Stimulated activated CD4-positive, alpha-beta T cell treated with anti-CD3 and anti-CD28 coated beads, Interleukin-1b, Interleukin-23, amount 100 ng/mL, for 1 hour (primary cell): ENCODE measurements at places on chromosomes 2 and 18.

- no peak for DNase-seq
Observed at GRCh38 chr2:37847792-37848191, 77.3 kb upstream of the RMDN2 start.

DNA sequence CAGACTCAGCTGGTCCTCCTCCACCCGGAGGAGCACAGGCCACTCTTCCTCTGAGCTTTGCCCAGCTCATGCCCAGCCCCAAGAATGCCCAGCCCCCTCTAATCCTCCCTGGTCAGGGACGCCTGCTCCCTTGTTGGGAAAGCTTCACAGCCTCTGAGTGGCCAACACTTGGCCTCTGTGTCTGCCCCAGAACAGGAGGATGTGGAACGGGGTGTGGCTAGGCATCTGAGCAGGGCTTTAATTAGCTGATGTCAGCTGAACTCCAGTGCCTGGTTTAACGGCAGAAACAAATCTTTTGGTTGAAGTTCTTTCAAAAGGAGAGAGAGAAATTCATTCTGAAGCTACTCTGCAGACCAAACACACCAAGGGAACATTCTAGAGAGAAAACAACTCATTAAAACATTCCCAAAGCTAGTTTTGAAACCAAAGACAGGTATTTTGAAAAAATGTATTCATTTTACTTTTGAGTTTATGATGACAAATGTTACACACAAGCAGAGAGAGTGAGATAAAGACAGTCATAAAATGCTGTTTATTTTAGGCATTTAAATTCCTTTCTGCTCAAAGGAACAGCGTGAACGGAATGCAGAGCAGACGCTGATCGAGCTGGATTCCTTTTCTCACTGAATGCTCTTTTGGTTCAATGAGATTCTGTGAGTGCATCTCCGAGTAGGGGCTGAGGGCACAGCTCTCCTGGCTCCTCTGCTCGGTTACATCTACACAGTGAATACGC, 63.8 kb downstream of the RTP5 start:
- no peak for DNase-seq

GRCh38 chr2:114031605-114032505, 142.0 kb downstream of the ACTR3 start:
- no peak for DNase-seq

GRCh38 chr2:188466761-188467160, 175.1 kb downstream of the GULP1 start:
- DNase-seq, result no peak

- DNase-seq, result no peak
Observed at GRCh38 chr2:182477774-182478173, 50.9 kb upstream of the PDE1A start.

GRCh38 chr2:70921839-70922234, 13.9 kb upstream of the ATP6V1B1 start:
- no peak for DNase-seq

- DNase-seq, result no peak
Observed at GRCh38 chr18:46754188-46754587, 2.7 kb downstream of the ST8SIA5 start.

DNA sequence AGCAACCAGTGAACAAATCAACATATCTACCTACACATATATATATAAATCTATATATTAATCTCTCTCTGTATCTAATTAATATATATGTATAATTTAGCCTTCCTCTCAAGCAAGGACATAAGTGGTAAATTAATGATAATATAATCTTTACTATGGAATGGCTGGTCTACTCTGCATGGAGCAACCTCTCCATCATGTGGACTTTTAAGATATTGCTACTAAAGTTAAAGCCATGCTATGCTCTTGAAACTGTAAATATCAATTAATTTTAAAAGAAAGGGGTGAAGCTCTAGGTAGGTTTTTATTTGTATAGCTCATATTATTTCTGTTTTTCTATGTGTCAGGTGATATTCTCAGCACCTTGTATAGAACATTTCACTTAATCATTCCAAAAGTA, 147.0 kb downstream of the PPP1R1C start:
- DNase-seq, result no peak

DNA sequence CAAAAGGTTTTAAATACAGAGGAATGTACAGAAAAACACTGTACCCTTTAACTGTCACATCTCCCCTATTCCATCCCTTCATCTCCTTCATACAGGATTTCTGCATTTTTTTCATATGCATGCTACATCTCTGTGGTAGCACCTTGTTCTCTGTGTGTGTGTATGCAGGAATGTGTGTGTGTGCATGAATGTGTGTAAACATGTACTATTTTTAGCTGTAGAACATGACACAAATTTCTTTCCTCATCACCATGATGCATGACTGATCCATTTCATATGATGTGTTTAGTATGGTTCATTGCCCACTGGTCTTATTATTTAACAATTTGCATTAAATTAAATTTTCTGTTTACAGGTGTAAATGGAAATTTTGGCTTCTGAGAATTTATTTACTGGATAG, 21.5 kb upstream of the ZEB2 start:
- no peak for DNase-seq

GRCh38 chr2:191311156-191311555, 66.0 kb downstream of the MYO1B start:
- no peak for DNase-seq

DNA sequence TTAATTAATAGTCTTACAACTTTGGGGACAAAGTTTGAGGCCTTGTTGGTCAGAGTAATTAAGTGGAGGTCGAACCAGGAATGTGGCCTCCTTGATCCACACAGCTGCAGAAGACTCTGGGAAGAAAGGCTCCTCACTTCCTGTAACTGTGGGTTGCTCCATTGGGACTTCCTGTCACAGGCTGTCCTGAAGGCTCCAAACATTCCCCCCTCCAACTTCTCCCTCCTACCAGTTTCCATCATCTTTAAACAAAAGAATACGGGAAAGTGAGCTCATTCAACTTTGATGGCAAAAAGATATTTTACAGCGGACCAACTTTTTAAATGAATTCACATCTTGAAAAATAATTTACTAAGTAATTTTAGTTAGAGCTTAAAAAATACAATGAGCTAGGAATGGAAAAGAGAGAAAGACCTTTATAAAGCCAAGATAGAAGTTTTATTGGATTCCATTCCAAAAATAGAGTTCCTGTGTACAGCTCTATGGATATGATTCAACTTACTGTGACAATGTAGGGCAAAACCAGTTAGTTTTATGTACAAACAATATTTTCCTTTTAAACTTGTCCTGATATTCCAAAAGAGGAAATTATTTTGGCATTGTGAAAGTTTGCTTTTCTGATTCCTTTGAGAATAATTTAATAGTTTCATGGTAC, 212.0 kb upstream of the NABP1 start:
- DNase-seq, result no peak

DNA sequence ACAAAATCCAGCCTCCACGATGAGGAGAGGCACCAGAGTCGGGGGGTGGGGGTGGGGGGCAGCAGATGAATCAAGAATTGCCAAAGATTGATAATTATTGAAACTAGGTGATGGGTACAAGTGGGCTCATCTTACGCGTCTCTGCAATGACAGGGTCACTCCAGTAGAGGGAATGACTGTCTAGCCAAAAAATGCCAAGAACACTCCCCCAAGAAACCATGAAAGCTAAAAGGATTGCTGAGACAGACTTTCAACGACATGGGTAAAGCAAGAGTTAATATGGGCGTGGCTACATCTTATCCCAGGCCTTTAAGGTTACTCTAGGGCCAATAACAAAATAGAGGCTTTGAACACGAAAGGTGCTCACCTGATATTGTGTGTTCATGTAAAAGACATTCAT, 86.5 kb downstream of the STK39 start:
- no peak for DNase-seq

DNA sequence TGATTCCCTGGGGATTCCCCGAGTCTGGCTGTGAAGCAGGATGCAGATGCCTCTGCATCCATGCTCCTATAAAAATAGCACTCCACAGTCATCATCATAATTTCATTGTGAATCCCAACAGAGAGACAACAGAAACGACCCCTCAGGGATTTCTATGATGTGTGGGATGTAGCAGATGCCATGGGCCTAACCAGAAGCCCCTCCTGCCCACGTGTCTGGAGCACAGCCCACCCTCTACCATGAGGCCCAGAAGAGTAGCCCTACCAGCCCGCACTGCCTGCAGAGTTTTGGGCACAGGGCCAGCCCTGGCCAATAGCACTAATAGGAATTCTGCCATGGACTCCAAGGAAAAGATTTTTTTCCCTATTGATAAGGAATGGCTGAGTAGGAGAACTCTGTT, 66.6 kb downstream of the GYPC start:
- no peak for DNase-seq

- no peak for DNase-seq
Observed at GRCh38 chr2:3115301-3116042, 262.1 kb downstream of the EIPR1 start.

- DNase-seq, result no peak
Observed at GRCh38 chr2:134621939-134622705, 96.7 kb downstream of the TMEM163 start.

- no peak for DNase-seq
Observed at GRCh38 chr2:101466426-101466825, 8.5 kb downstream of the RFX8 start.

- DNase-seq, result no peak
Observed at GRCh38 chr2:216416571-216417307, 4.5 kb downstream of the SMARCAL1 start.

DNA sequence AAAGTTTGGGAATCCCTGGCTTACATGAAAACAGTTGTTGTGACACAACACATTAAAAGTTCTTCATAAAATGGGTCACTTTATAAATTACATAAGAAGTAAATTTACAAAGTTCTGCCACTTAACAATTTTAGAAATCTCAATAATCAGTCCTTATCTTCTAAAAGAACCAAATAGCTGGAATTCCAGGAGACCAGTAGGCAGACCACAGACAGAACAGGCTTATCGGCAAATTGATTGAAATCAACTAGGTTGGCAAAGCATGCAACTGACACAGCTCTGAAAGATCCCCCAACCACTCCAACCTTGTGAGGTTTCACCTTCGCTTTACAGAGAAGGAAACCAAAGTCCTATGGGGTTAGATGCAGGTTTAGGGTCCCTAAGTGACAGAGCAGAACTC, 103.0 kb downstream of the DNER start:
- DNase-seq, result no peak

DNA sequence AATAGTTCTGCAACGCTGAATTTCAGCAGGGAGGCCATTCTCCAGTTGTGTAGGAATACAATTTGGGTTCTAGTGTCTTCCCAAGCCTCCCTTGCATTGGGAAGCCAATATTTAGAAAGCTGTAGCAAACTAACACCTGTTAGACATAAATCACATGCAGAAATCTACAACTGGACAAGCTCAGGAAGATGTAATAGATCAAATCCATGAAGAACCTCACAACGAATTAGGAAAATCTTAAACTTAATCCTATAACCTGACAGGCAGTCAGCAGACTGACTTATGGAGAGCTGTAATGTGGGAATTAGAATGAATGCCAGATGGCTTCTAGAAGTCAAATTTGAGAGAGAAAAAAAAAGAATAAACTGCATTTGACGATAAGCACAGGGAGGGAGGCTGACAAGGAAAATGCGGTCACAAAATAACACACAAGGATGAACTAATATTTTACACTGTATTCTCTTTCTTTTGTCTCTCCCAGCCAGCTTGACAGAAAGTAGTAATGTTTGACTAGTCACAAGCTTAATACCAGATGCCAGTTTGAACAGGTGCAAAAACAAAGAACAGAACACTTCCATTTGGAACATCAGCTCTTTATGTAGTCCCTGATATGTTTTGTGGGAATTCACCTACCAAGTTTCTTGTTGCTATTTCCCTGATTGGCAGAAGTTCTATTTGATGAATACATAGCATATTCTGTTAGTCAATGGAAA, 50.8 kb upstream of the FANCL start:
- no peak for DNase-seq

- DNase-seq, result no peak
Observed at GRCh38 chr2:164479460-164479859, 141.8 kb downstream of the GRB14 start.

DNA sequence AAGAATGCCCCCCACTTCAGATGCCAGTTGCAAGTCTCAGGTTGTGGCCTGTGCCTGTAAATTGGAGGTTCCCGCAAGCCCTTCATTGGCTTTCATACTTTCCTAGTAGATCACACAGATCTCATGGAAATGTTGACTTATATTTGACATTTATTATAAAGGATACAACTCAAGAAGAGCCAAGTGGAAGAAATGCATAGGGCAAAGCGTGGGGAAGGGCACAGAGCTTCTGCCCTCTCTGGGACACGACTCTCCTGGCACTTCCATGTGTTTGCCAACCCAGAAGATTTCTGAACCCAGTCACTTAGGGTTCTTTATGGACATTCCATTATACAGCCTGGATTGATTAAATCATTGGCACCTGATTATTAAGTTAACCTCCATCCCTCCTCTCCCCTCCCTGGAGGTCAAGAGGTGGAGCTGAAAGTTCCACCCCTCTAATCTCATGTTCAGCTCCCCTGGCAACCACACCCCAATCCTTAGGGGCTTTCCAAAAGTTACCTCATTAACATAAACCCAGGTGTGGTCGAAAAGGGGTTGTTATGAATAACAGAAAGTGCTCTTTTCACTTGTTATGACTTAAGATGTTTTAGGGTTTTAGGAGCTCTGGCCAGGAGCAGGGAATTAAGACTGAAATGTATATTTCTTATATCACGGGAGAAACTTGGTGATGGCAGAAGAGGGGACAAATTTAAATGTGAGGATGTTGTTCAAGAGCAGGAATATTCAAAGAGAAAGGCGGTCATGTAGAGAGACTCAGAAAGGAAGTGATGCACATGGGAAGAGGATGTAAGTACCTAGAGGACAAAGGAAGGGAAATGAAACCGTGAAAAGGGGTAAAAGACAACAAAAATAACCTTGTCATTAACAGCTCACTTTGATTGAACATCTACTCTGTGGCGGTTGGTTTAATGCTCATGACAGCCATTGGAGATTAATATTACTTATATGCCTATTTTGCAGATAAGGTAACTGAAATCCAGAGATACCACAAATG, 31.8 kb downstream of the SP100 start:
- DNase-seq, result no peak

GRCh38 chr2:152823905-152824304, 105.5 kb downstream of the ARL6IP6 start:
- no peak for DNase-seq

GRCh38 chr2:210534879-210535278, 21.5 kb upstream of the CPS1 start:
- no peak for DNase-seq

DNA sequence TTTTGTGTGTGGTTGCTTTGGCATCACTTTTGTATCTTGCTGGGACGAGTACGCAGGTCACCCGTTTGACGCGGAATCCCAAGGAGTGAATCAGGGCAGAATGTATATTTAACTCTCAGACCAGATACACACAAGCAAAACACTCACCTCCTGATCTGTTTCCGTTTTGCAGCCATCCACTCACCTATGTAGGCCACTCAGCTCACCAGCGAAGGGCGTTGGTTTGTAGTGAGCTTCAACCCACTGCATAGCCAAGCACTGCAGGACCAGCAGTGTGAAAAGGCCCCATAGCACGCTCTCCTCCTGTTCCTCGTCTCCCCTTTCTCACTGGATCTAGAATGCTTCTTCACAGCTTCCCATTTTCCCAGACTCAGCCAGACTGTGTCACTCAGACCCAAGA, 58.3 kb downstream of the ZNF532 start:
- no peak for DNase-seq

- no peak for DNase-seq
Observed at GRCh38 chr2:140975237-140975636, 1155.6 kb downstream of the LRP1B start.
